HuH-7 (cell line): ENCODE measurements at places on chromosomes 6 and 20.

- DNase-seq = no peak
Measured at GRCh38 chr6:129184808-129185366, 301.9 kb downstream of the LAMA2 start.

GRCh38 chr6:154847318-154847717 lies 114.1 kb downstream of the SCAF8 start:
- no peak for DNase-seq

DNA sequence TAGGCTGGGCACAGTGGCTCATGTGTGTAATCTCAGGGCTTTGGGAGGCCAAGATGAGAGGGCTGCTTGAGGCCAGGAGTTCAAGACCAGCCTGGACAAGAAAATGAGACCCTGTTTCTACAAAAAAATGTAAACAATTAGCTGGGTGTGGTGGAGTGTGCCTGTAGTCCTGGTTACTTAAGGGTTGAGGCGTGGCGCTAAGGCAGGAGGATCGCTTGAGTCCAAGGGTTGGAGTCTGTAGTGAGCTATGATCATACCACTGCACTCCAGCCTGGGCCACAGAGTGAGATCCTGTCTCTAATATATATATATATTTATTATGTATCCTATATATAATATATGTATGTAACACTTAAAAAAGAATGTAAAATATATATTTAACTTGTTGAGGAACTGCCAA lies 7.9 kb upstream of the ABRACL start:
- no peak for DNase-seq

- DNase-seq = no peak
Measured at GRCh38 chr6:167757249-167757648, 69.5 kb upstream of the AFDN start.

- DNase-seq = no peak
Measured at GRCh38 chr20:53789989-53790675, 196.5 kb upstream of the ZNF217 start.

- no peak for DNase-seq
Measured at GRCh38 chr6:134787261-134787877, 162.5 kb downstream of the ALDH8A1 start.

GRCh38 chr6:96844530-96844929 lies 7.3 kb upstream of the GPR63 start:
- DNase-seq = no peak

DNA sequence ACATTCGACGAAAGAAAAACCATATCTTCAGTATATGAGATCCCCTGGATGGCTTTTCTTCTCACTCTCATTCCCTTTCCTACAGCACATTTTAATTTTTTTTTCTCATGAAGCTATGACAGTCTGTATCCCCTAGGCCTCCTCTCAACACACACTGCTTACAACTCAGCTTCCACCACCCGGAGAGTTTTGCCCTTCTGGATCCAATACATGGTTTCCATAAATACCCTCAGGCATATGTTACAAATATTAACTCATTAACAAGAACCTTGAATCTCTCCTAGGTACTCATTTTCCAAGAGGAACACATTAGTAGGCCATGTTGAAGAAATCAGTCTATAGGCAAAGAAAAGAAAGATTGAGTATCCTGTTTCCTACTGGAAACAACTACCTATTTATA lies 44.0 kb downstream of the PAK5 start:
- DNase-seq = no peak

GRCh38 chr6:68559070-68559469 lies 76.0 kb upstream of the ADGRB3 start:
- no peak for DNase-seq

DNA sequence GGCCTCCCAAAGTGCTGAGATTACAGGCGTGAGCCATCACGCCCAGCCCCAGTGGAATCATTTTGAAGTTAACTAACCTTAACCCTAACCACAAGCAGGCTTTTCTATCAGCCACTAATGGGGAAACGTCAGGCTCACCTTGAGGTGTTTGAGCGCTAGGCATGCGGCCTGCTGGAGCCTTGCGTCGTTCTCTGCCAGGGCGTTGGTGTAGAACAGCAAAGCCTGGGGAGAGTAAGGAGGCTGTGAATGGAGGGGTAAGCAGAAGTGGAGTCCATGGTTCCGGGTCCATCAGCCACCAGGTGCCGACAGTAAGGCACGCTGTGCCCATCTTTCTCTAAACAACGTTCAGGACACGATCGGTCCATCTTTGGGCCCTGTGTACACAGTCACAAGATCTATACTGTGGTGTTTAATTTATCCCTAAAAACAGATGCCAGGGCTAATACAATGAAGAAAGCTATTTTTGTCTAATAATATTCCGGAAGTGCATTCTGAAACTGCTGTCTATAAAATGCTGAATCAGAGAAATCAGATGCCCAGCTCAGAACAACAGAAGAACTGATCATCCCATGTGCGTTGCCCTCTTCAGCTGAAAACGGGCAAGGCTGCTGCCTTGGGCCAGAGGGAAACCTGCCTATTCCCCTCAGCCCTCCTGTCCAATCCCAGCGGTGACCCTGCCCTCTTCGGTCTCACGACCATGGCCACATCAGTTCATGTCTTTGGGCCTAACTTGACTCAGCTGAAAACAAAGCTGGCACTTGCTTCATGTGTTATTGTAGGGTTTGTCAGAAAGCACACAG lies 79.6 kb downstream of the PTPN1 start:
- no peak for DNase-seq

DNA sequence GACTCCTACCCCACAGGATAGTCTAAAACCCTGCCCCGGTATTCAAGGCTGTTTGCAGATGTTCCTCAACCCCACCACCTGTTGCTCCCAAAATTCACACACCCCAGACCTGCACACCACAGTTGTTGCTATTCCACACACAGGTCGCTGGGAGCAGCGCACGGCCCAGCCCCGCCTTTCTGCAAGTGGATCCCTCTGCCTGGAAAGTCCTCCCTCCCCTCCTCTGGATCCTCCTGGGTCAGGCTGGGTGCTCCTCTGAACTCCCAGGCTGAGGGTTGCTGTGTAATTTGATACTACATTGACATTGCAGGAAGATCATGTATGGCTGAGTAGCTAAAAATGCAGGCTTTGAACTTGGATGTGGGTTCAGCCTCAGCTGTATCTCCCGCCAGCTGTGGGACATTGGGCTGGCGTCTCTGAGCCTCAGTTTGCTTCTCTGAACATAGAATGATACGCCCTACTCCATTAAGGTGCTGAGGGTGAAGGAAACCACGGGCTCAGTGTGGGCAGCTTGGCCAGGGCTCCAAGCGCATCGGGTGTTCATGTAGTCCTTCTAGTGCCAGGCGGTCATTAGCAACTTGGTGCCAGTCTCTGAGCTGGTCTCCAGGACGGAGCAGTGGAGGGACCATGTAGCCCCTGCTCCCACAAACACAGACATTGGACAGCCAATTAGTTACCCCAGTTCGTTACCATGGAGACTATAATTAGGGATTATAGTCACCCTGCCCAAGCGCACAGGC lies 13.9 kb upstream of the CCN5 start:
- DNase-seq = no peak

DNA sequence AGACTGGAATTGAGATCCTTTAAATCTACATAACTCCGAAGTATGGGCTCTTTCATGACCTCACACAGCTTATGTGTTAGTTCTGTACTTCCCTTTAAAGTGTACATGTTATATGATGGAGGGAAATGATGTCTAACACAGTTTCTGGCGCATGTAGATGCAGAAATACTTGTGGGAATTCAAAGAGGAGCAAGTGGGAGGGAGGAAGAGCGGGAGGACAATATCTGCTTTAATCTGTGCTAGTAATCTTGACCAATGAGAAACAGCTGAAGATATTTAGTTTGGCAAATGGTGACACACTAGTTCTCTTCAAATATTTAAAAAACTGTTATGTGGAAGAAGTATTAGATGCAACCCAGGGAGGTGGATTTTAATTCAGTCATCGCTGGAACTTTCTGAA lies 62.9 kb upstream of the PLEKHG1 start:
- DNase-seq = no peak

DNA sequence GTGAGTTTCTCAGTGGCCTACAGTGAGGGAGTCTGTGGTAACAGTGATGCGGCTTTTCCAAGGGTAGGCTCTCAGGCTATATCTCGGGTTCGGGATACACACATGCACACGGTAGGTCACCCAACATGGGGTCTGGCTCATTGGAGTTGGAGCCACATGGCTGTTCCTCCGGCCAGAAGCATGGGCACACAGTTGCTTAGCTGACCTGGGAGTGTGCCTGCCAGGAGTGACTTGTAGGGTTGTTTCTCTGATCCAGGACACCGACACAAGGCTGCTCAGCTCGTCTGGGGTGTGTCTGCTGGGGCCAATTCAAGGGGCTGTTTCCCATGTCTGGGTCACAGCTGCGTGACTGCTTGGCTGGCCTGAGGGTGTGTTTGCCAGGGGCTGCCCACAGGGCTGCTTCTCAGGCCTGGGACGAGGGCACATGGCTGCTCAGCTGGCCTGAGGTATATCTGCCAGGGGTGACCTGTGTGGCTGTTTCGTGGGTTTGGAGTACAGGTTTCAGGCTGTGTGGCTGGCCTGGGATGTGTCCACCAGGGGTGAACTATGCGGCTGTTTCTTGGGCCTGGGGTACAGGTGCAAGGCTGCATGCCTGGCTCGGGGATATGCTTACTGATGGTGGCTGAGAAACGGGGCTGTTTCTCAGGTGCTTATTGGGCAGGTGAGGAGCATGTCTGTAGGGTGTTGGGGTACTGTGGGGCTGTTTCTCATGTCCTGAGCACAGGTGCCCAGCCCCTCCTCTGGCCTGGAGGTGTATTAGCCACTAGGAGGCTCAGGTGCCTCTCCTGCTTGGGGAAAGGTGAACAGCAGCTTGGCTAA lies 15.2 kb downstream of the KIF25 start:
- DNase-seq = no peak

DNA sequence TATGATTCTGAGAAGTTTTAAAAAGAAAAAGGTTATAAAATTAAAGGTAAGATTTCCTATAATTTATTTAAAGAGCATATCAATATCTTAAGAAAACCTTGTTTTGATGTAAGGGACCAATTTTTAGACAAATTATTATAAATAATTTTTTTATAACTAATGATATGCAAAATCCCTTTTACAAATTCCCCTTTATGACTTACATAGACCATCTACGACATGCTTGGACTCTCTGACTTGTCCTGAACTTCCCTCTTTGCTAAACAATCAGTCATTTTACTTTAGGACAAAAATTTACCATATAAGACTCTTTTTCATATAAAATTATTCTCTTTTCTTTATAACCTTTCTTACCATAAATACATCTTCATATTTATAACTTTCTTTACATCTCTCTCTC lies 15.3 kb upstream of the ANGPT4 start:
- no peak for DNase-seq

DNA sequence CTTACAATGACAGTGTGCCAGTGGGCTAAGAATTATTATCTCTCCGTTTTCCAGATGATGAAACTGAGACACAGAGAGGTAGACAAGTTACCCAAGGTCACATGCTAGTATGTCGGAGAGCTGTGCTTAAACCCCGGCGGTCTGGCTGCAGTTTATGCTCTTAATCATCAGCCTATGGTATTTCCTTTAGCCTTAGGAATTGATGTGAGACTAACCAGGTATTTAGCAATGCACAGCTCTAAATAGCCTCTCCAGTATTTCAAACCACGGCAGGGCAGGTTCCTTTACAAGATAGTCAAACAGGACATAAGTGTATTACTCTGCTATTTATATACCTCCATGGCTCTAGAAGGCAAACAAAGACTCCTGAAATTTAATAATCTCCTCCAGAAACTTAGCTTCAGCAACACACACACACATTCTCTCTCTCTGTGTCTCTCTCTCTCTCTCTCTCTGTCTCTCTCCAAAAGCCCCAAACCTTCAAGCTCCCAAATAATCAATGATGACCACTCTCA lies 142.0 kb upstream of the ZNF217 start:
- DNase-seq = no peak

- DNase-seq = no peak
Measured at GRCh38 chr6:146402476-146402875, 141.2 kb upstream of the RAB32 start.

- no peak for DNase-seq
Measured at GRCh38 chr6:996271-996852, 303.4 kb upstream of the EXOC2 start.

- no peak for DNase-seq
Measured at GRCh38 chr6:156652231-156652750, 124.9 kb upstream of the ARID1B start.

- no peak for DNase-seq
Measured at GRCh38 chr6:159766906-159767305, 5.1 kb downstream of the ACAT2 start.

GRCh38 chr6:47161176-47161687 lies 119.1 kb upstream of the ADGRF1 start:
- no peak for DNase-seq

- DNase-seq = no peak
Measured at GRCh38 chr6:109295109-109295773, 87.0 kb downstream of the CD164 start.

- no peak for DNase-seq
Measured at GRCh38 chr20:17466641-17467040, 64.5 kb downstream of the BFSP1 start.

- no peak for DNase-seq
Measured at GRCh38 chr6:52946306-52946705, 36.8 kb upstream of the GSTA3 start.

DNA sequence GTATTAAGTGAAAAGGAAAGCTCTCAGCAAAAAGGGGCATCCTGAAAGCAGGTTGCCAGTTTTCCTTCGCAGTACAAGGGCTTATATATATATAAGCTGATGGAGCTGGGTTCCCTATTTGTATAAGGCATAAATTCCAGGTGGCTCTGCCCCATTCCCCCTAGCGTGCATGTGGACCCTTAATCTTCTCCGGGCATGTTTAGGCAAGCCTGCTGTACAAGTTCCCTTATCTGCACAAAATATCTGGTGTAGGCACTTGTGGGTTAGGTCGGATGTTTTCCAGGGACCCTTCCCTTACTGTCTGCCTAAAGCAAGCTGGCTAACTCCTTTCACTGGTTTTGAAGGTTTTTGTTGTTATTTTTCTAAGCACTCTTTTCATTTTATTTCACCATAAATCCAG lies 140.7 kb downstream of the FUT9 start:
- DNase-seq = no peak

- DNase-seq = no peak
Measured at GRCh38 chr6:107536180-107536961, 46.5 kb downstream of the SOBP start.
